ENCODE measurements at places on chromosomes 6 and 20. TPM values are rescaled to one million over a fixed set of nuclear protein-coding genes. Genes with fewer than 3 reads are reported as not detected.

CST5 gene
- total RNA-seq, result not detected

GSTA2 gene
- not detected for total RNA-seq

HLA-DQA2 gene
- not detected for total RNA-seq

DNA sequence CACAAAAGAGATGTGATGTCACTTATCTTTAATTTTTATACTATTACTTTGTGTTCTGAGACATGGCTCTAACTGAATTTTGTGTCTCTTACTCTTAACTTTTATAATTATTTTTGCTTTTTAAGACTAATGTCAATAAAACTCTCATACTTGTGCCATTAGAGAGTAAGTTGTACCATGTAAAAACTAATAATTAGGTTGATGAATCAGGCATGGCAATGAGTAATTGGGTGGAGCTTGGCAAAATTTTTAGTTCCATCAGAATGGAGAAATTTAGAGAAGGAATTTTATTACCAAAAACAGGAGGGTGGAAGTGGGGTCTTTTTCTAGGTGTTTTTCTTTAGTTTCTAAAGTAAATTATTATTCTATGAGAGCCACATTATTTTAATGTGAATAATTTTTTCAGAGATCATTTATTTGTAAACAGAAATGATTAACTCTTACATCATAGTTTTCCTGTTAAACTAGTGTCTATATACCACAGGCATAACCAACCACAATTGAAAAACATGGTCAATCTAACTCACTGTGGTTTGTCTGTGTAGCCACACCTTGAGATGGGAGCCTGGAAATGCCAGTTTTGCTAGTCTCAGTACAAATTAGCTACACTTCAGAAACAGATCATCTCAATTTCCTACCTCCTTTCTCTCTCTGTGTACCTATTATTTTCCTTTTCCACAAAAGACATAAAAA is 51.8 kb downstream of the ELOVL4 start:
- peaks cover 4% of the 10 kb centered on the region for H3K4me1 ChIP-seq
- no peak overlapping the region for H3K27ac ChIP-seq
- H3K4me3 ChIP-seq, result no peak overlapping the region
- H3K27me3 ChIP-seq, result peaks cover 6% of the 10 kb centered on the region

DNA sequence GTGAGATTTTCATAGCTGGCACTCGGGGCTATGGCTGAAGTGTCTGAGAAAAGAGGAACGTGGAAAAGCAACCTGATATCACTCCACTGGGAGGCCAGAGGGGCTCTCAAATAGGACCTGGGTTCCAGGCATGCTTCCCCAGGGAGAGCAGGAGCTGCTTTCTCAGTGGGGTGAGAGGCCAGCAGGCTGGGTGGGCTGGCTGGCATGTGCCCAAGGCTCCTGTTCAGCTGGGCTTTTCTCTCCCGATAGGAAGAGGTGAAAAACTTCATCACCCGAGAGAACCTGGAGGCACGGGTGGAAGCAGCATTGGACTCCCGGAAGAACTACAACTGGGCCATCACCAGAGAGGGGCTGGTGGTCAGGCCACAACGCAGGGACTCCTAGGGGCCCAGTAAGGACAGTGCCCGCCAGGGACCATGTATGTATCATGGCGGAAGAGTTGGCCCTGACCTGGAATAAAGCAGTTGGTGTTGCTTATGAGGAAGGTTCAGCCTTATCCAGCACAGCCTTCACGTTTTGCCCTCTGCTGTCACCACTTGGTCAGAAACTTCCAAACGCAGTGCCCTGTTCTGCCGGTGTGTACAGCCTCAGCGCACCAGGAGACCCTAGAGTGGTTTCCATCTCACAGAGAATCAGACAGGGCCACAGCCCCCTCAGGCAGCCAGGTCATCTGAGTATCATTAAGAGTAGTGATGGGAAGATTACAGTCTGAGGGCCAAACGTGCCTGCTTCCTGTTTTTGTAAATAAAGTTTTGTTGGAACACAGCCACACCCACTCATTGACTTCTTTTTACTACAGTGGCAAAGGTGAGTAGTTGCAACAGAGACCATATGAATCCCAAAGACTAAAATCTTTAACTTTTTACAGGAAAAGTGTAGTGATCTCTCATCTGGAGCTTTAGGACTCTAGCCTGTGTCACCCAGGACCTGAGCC is 1.9 kb downstream of the MRPS26 start:
- no peak overlapping the region for H3K27ac ChIP-seq
- peaks cover 35% of the 10 kb centered on the region for H3K4me1 ChIP-seq
- H3K36me3 ChIP-seq, result peaks cover 25% of the 10 kb centered on the region
- no peak for DNase-seq
- no peaks in the 10 kb centered on the region for H3K27me3 ChIP-seq

GRCh38 chr6:48272518-48272917 is 161.5 kb upstream of the PTCHD4 start:
- H3K4me3 ChIP-seq, result no peak overlapping the region
- no peak overlapping the region for H3K27ac ChIP-seq
- no peak for DNase-seq
- no peaks in the 10 kb centered on the region for H3K4me1 ChIP-seq
- no peaks in the 10 kb centered on the region for H3K36me3 ChIP-seq

- H3K4me1 ChIP-seq, result no peaks in the 10 kb centered on the region
- DNase-seq, result no peak
- H3K27me3 ChIP-seq, result no peaks in the 10 kb centered on the region
- no peak overlapping the region for H3K4me3 ChIP-seq
Measured at GRCh38 chr20:7406671-7407070, 533.6 kb downstream of the HAO1 start.

DNA sequence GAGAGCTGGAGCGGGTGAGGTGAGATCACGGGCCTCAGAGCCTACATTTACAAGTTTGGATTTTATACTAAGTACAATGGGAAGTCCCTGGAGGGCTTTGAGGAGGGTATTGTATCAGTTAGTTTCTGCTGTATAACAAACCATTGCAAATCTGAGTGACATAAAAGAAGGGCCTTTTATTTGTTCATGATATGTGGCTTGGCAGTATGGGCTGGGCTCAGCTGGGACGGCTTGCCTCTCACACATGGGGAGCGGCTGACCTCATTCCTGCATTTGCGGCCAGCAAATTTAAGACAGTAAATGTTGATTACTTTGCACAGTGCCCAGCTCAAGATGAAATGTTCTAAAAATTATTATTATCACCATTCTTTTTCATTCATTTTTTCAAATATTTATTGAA is 21.7 kb downstream of the GDAP1L1 start:
- DNase-seq, result no peak
- no peaks in the 10 kb centered on the region for H3K27me3 ChIP-seq
- H3K36me3 ChIP-seq, result no peaks in the 10 kb centered on the region
- no peaks in the 10 kb centered on the region for H3K4me1 ChIP-seq

- no peak overlapping the region for H3K27ac ChIP-seq
- H3K36me3 ChIP-seq, result no peaks in the 10 kb centered on the region
- H3K27me3 ChIP-seq, result peaks cover 4% of the 10 kb centered on the region
- no peak for DNase-seq
Measured at GRCh38 chr20:53074811-53075314, 102.7 kb downstream of the TSHZ2 start.
